ENCODE measurements at places on chromosomes 5 and 9. TPM values are rescaled to one million over a fixed set of nuclear protein-coding genes. Genes with fewer than 3 reads are reported as not detected.

- H3K4me3 ChIP-seq: no peak overlapping the region
- DNase-seq: no peak
- H3K27ac ChIP-seq: no peak overlapping the region
- no peaks in the 10 kb centered on the region for H3K36me3 ChIP-seq
- H3K27me3 ChIP-seq: peaks cover 27% of the 10 kb centered on the region
- no peaks in the 10 kb centered on the region for H3K4me1 ChIP-seq
Measured at GRCh38 chr5:35819026-35819425, 37.7 kb upstream of the IL7R start.

DNA sequence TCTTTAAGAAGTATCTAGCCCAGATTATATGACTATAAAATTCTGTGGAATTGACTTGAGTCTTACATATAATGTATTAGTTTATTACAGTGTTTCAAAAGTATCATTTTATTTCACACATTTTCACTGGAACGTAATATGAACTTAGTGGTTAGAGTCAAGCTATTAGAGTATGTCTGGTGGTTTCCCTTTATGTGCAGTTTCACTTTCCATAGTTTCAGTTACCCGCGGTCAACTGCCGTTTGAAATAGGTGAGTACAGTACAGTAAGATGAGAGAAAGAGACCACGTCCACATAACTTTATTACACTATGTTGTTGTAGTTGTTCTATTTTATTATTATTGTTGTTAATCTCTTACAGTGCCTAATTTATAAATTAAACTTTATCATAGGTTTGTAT is 50.5 kb downstream of the COMMD10 start:
- no peaks in the 10 kb centered on the region for H3K27me3 ChIP-seq
- DNase-seq: no peak
- H3K27ac ChIP-seq: no peak overlapping the region
- no peak overlapping the region for H3K4me3 ChIP-seq
- H3K4me1 ChIP-seq: no peaks in the 10 kb centered on the region

- no peak for DNase-seq
- H3K27me3 ChIP-seq: no peaks in the 10 kb centered on the region
- no peak overlapping the region for H3K4me3 ChIP-seq
- no peaks in the 10 kb centered on the region for H3K36me3 ChIP-seq
Measured at GRCh38 chr5:135887881-135888614, 7.6 kb downstream of the IL9 start.

The ZNF658 gene
- 4.0 TPM for total RNA-seq
